H4 (cell line): ENCODE measurements at places on chromosomes 3 and 15.
A peak's percentile ranks its signal among the peaks of the same experiment; 100 is the strongest.

DNA sequence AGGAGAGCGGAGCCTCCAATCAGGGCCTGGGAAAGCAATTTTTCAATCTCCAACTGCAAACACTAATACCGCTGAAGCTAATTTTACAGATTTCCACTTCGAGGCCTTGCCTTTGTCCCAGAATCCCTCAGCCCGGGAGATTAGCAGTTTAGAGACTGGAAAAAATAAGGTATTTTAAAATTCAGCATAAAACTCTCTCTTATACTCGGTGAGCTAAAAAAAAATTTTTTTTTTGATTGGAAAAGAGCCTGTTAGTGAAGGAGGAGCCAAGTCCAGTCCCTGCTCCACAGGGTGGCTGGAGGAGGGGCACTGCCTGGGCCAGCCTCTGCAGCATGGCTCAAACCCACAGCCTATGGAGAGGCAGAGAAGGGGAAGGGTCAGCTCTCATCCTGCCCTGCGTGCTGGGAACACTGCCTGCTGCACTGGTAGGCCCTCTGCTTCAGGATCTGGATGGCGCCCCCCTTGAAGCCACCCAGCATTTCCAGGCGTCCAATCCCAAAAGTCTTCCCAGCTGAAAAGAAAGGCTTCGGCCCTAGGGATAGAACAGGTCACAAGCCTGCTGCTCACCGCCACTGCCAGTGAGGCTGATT is 48.9 kb downstream of the CACNA2D2 start:
- no peak for DNase-seq

DNA sequence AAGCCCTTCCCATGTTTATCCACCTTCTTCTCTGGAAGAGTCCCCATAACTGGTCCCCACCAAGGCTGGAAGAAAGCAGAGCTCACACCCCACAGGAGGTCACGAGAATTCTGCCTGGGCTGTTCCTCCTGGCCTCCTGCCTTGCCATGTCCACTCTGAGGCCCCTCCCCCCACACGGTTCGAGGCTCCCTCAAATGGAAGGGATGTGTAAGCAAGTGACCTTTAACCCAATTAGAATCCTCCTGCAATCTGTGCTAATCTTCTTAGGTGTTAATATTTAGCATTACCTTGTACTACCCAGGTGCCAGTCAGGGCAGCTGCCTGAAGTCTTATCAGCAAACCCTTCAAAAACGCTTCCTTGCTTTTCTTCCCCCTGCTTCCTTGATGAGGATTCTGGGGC is 32.4 kb upstream of the DYNC1LI1 start:
- no peak for DNase-seq

DNA sequence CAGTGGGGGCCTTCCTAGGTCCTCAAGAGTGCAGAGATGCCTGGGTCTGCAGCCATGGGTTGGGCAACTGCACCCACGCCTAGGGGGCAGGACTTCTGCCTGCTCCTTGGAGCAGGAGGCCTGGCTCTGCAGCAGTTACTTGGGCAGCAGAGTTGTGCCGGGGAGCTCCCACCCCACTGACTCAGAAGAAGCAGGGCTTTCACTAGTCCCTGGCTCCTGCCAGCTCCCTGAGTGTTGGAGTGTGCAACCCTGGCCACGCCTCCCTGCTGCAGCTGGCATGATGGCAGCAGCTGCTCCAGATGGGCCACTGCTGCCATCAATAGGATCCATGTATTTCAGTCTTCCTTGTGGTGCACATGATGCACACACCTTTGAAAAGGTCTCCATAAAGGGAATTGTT is 40.6 kb upstream of the KCNH8 start:
- no peak for DNase-seq

- DNase-seq = no peak
Observed at GRCh38 chr3:87621667-87622066, 345.3 kb upstream of the POU1F1 start.

GRCh38 chr15:76233921-76234320 is 77.3 kb downstream of the ETFA start:
- no peak for DNase-seq

DNA sequence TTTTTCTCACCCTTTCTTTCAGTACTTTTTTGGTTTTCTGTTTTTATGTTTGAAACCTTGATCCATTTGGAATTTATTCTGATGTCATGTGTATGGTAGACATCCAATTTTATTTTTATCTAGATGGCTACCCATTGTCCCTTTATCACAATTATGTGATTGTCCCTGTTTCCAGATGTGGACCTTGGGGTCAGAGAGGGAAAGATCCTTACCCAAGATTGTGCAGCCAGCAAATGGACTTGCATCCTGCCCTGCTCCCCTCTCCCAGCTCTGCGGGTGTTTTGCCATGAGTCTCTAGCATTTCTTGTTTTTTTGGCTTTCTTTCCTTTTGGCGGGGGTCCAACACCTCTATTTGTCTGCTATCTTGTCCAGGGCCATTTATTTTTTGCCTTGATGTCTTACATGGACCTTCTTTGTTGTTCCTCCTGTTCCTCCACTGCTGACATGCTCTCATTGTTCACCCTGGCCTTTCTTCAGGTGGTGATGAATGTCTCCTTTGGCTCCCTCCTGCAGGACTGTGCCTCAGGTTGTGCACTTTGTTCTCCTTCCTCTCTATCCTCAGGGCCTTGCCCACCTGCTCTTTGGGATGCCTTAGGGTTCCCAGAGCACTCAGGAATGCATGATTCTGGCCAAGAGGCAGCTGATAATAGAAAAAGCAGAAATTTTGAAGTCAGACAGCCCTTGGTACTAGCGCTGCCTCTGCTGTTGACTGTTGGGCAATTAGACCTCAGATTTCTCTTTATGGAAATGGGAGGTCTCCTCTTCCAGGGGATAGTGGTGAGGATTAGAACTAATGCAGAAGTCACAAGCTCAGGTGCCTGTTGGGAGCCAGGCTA is 84.3 kb downstream of the EEFSEC start:
- DNase-seq = no peak

DNA sequence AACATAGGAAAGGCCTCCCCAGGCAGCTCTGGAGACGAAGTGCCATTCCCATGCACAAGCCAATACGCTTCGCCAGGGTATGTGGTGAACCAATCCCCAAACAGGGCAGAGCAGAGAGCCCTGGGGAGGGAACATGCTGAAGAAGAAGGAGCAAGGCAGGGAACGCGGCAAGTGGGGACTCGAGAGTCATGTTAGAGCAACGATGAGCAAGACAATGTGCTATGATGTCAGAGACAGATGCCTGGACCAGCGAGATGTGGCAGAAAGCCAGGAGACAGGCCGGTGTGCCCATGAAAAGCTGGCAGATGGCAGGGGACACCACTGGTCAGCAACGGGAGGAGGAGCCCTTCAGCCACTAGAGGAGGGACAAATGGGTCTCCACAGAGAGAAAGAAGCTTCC is 39.6 kb downstream of the NIPA2 start:
- no peak for DNase-seq

GRCh38 chr3:4772171-4772804 is 206.9 kb upstream of the BHLHE40 start:
- DNase-seq = no peak

GRCh38 chr3:141287326-141287725 is 55.7 kb downstream of the PXYLP1 start:
- DNase-seq = no peak

DNA sequence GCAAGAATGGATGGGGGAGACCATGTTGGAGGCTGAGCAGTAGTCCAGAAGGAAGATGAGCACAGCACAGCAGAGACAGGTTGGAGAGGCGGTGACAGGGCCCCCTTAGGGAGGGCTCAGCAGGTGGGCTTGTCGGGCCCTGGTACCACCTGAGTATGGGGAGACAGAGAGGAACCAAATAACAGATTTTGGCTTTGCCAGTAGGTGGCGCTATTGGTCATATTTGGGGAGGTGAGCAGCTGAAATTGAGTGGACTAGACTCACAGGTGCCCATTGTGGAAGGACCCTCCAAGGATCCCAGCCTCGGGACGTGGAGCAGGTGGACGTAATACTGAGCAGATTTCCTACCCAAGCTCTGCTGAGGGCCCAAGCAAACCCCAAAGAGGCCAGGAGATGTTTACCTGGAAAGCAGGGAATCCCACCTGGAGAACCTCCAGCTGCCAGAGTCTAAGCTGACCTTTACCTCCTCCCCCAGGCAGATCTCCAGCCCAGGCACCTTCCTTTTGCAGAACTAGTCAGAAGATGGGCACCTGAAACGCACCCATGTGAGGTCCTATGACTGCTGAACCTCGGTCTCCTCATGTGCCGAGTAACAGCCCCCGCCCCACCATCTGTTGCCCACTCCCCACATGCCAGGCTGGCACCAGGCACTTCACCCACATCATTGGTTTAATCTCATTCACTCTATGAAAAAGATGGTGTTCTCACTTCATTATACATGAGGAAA is 24.6 kb upstream of the CORO2B start:
- DNase-seq = peak; percentile 51

GRCh38 chr3:159174715-159175692 is 373.1 kb downstream of the MFSD1 start:
- peak; percentile 57 for DNase-seq

DNA sequence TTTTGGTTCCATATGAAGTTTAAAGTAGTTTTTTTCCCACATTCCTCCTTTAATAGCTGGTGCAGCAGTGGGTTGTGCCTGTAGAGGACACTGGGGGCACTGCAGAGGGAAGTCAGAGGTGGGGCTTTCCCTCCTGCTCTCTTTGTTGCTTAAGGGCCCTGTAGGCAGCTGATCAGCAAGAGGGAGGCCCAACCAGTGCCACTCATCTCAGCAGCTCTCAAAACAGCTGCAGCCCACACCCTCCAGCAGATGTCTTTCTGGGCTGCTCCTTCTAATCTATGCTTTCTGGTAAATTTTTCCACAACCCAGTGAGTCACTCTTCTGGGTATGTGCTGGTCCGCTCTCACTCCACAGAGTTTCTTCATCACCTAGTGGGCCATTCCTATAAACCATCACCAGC is 263.8 kb downstream of the FEZF2 start:
- peak; percentile 87 for DNase-seq

GRCh38 chr3:21691036-21691435 is 60.0 kb downstream of the ZNF385D start:
- no peak for DNase-seq

DNA sequence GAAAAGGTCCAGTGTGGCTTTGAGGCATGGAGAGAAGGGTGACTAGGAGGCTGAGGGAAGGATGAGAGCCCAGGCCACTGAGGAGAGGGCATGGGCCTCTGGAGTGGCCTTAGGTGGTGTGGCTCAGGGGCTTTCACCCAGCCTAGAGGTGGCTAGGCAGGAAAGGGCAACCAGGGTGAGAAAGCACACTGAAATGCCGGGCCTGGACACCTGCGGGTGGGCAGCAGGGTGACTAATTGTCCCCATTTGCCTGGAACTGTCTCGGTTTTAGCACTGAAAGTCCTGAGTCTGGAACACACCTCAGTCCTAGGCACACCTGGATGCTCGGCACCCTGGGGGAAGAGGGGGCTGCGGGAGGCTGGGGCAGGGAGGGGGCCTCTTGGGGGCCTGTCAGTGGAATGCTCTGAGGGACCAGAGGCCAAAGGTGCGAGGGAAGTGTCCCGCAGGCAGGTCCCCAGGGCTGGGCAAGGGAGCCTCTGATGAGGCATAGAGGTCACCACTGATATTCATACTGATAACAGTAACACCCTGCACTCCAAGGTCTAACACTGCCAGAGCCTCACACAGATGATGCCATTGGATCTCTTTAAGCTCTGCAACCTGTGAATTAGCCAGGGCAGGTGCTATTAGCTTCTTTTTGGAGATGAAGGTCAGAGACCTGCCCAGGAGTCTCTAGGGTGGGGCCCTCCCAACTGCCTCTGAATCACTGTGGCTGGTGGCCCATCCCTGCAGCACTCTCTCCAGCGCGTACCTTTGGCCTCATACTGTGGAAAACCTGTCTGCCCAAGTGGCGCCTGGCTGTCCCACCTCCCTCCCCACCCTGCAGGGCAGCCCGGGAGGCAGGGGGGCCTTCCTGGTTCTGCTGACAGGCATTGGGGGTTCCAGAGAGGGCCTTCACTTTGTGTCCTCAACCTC is 3.0 kb upstream of the PHGR1 start:
- DNase-seq = no peak

DNA sequence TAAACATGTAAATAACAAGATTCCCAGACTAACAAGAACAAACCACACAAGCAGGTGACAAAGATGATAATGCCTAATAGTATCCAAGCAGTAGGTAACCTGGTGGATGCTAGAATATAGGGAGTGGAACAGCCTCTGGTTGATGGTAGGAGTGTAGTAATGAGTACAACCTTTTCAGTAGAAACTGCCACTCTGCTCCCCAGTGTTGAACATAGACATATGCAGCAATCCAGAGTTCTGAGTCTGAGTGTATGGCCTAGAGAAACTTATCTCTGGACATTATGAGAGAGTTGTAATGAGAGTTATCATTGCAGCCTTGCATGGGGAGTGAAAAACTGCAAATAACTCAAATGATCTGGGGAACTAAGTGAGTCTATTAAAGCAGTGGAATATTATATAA is 76.1 kb upstream of the ACAD9 start:
- DNase-seq = no peak

- DNase-seq = no peak
Observed at GRCh38 chr3:134798681-134799311, 3.7 kb downstream of the EPHB1 start.

DNA sequence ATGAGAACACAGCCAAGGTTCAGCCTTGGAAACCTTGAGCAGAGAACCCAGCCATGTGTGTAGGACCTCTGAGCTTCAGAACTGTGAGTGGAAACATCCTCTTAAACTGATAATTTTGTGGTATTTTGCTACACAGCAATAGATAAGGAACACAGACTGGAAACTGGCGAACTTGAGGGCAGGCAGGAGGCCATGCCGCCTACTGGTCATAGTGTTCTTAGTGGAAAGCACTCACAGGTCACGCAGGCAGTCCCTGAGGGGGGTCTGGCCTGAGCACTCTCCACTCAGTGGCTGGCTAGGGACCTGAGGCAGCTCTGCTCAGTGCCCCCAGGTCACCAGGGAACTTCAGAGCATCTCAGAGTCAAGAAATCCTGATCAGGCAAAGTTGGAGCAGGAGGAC is 9.7 kb upstream of the XIRP1 start:
- DNase-seq = no peak

GRCh38 chr3:62670351-62670750 is 204.9 kb downstream of the CADPS start:
- no peak for DNase-seq

DNA sequence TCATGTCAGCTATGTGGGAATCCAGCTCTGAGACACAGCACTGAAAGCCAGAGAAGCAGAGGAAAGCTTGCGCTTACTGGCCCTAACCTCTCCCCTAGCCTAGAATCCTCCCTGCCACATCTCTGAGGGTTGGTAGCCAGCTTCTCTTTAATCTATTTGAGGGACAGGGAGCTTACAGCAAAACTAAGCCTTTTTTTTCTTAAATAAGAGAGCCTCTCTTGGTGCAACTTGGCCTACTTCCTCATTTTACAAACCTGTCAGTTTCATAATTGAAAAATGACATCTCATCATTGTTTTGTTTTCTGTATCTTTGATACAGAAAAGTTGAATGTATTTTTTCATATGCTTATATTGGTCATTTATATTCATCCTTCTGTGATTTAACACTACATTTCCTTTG is 193.9 kb downstream of the ZNF621 start:
- DNase-seq = no peak

- no peak for DNase-seq
Observed at GRCh38 chr3:48798998-48799397, 48.7 kb downstream of the PRKAR2A start.

DNA sequence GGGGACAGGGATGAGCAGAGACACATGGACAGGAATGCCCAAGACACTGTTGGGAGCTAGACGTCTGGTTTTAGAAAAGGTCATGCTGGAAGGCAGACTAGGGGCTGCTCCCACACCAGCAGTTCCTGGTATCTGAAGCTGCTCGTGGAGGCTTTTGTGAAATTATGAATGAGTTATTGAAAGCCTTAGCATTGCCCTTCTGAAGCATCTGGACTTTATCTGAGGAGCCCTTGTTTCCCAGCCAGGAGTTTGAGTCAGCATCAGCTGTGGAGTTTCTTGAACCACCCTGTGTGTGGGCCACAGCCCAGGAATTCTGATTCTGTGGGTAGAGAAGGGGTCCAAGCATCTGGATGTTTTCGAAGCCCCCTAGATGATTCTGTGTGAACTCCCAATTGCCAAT is 258.7 kb downstream of the SLCO3A1 start:
- DNase-seq = no peak
